Left cardiac atrium (tissue), 4 donors: ENCODE measurements at places on chromosomes 7 and 10. TPM values are rescaled to one million over a fixed set of nuclear protein-coding genes. Genes with fewer than 3 reads are reported as not detected.

DNA sequence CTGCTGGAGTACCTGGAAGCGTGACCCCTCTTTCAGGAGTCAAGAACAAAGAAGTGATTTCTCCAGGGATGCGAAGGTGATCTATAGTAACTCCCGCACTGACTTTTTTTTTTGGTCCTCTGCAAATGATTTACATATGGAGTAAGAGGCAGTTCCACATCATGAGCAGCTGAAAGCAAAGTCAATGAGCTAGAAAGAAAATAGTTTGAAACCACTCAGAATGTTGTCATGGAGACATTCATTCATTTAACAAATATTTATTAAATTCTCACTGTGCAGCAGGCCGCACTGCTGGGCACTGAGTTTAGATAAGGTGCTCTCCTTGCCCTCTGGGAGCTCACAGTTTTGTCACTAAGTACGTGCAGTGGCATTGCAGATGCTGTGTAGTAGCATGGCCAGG, 206.7 kb downstream of the CAMK1D start:
- no peak for DNase-seq

DNA sequence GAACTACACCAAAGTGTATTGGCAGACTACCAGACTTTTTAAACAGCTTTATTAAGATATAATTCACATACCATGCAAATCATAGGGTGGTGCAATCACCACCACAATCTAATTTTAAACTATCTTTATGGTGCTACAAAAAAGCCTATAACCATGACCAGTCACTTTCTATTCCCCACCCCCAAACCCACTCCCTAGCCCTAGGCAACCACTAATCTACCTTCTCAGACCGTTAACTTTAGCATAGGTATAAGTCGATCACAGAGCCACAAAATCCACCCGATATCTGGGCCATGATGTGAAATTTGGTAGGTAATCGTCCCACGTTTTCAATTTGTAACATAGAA, 536 bp upstream of the POM121 start:
- no peak for DNase-seq

GRCh38 chr10:80730522-80730921, 192.8 kb downstream of the SH2D4B start:
- DNase-seq: no peak

- no peak for DNase-seq
Observed at GRCh38 chr7:17333221-17333620, 34.8 kb downstream of the AHR start.

CALCR gene
- 0.09 TPM for total RNA-seq

PRSS37 gene
- not detected for total RNA-seq

CYP26C1 gene
- 0.05 TPM for total RNA-seq
